T-helper 9 cell (primary cell): ENCODE measurements at places on chromosomes 11 and 22.

GRCh38 chr11:44625759-44626523, 60.5 kb downstream of the CD82 start:
- DNase-seq: no peak

DNA sequence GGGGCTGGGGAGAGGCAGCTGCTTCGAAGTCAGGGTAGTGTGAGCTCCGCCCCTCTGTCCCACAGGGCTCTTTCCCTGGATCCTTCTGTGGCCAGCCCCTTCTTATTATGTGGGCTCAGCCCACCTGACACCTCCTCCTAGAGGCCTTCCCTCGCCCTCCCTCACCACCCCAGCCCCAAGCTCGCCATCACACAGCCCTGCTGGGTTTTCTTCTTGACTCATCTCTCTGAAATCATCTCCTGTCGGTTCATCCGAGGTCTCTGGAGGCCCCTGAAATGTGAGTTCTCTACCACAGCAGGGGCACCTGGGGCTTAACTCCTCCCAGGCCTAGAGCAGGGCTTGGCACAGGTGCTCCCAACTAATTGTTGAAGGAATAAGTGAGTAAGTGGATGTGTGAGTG, 65.2 kb downstream of the CACNA1I start:
- DNase-seq: no peak

DNA sequence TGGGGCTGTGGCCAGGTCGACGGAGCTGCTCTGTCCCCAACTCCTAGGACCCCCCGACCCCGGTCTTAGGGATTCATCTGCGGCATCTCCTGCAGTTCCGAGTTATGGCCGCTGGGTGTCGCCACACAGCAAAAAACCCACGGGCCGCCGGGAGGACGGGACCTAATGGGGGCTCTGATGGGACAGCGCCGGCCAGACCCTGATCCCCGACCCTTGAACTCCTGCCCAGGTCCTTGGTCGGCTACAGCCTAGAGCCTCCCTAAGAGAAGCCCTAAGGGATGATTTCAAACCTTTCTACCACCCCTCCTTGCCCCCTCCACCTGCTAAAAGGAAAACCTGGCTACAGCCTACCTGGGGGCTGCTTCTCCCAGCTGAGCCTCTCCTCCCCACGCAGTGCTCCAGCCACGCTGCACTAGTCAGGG, 30.8 kb upstream of the LRRC10B start:
- peak; percentile 47 for DNase-seq

GRCh38 chr11:19725379-19726079, 12.9 kb downstream of the NAV2 start:
- DNase-seq: no peak

DNA sequence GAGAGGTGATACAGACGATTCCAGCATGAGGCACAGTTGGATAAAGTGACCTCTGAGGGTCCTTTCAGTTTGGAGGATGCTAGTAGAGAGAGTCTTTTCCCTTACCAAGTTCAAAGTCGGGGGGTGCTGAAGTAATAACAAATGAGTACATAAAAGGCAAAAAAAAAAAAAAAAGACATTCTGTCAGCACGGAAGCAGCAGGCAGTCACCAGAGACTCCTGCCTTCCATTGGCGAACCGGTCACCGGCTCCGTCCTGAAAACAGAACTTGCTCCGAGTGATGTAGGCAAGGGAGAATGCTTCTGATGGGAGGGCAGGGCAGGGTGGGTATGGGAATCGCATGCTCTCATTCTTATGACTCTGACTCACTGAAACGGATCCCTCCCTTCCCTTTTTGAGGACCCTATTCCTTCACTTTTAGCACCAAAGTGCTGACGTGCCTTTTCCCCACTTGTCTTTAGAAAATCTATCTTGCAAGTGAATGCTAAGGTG, 65.9 kb downstream of the PRR5L start:
- no peak for DNase-seq

- DNase-seq: no peak
Measured at GRCh38 chr11:111538407-111539114, 2.0 kb upstream of the LAYN start.

GRCh38 chr11:12687216-12687623, 13.0 kb downstream of the TEAD1 start:
- no peak for DNase-seq

GRCh38 chr11:34893416-34893815, 22.8 kb downstream of the APIP start:
- no peak for DNase-seq

GRCh38 chr11:134505125-134505524, 93.1 kb upstream of the B3GAT1 start:
- DNase-seq: no peak

DNA sequence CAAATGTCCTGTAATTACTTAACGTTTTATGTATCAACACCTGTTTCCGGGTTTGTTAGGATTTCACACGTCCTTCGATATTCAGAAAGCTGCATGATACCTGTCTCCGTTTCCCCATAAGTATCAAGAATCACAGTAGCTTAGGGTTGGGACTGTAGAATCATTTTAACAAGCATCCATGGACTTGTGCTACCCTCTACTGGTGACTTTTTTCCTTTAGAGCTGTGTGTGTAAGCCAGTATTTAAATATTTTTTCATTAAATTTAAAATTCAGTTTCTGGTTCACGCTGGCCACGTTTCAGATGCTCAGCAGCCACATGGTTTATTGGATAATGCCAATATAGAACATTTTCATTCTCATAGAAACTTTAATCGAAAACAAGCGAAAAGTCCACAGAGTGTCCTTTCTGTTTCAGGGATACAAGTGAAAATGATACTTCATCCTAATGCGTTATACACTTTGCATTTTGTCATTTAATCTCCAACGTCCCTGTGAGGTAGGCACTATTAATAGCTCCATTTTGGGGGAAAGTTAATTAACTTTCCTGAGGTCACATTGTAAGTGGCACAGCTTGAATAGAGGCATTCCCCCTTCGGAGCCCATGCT, 61.5 kb upstream of the SLC25A18 start:
- peak; percentile 1 for DNase-seq

GRCh38 chr22:30326255-30326705, 461 bp downstream of the TBC1D10A start:
- peak; percentile 23 for DNase-seq

GRCh38 chr22:31544481-31545480, 48.4 kb downstream of the SFI1 start:
- DNase-seq: no peak

DNA sequence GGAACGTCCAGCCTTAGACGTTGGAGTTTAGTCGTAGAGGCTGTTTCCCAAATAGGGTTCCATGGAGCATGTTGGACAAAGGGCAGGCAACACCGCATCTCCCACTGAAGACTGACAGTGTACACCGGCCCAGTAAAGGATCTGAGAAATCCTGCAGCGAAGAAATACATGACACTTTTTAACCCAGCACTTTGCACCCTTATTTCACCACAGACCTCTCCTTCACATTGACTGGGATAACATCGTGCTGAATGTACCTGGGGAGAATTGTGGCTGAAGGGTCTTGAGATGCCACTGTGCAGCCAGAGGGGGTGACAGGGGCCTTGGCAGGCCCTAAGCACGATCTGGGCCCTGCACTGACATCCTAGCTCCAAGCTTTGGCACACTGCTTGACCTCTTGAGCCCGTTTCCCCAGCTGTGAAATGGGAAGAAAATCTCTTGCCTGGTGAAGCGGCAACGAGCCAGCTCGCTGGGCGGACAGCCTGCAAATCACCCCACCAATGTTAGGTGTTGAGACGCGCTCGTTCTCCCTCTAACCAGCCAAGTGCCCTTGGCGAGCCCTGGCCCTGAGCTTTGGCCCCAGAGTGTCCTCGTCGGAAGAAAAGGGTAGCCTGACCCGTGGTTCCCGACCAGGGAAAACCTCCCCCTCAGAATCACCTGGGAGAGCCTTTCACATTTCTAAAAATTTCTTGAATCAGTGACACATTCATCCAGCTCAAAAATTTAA, 13.4 kb downstream of the CD5 start:
- no peak for DNase-seq

DNA sequence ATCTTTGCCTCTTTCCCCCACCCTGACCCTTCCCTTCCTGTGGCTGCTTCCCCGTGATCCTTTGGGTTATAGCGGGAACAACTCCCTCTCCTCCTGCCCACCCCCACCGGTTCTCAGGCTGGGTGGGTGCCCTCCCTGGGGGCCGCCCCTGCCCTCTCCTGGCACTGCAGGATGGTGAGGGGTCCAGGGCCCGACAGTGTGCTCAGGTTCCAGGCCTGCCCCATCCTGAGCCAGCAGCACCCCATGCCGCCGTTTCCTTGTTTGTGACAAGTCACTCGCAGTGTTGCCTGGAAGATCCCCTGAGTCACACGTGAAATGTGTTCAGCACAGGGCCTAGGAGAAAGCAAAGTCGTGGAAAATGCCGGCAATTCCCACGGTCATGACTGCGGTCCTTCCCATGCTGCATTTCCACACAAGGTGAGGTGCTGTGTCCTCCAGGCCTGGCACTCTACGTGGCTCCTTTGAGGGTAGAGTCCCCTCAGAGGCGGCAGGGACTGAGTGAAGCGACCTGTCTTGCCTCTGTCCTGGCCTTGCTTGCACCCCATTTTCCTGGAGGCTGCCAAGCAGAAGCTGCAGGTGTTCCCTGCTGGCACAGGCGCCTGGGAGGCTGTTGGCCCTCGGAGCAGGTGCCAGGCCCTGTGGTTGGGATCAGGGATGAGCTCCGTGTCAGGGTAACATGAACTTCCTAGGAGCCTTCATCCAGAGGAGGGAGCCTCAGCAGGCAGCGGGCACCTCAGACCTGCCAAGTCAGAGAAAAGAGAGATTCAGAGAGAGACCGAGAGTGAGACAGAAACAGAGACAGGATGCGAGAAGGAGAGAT, 80.5 kb upstream of the LINC01488 start:
- no peak for DNase-seq

GRCh38 chr11:4178813-4179662, 84.4 kb downstream of the RRM1 start:
- no peak for DNase-seq

- no peak for DNase-seq
Measured at GRCh38 chr11:61121192-61121831, 19.0 kb downstream of the CD5 start.

- no peak for DNase-seq
Measured at GRCh38 chr11:14894657-14895598, 2.9 kb upstream of the CYP2R1 start.

- DNase-seq: no peak
Measured at GRCh38 chr11:123671534-123671933, 17.1 kb upstream of the SCN3B start.

- no peak for DNase-seq
Measured at GRCh38 chr11:62452261-62452660, 33.4 kb downstream of the SCGB1A1 start.

DNA sequence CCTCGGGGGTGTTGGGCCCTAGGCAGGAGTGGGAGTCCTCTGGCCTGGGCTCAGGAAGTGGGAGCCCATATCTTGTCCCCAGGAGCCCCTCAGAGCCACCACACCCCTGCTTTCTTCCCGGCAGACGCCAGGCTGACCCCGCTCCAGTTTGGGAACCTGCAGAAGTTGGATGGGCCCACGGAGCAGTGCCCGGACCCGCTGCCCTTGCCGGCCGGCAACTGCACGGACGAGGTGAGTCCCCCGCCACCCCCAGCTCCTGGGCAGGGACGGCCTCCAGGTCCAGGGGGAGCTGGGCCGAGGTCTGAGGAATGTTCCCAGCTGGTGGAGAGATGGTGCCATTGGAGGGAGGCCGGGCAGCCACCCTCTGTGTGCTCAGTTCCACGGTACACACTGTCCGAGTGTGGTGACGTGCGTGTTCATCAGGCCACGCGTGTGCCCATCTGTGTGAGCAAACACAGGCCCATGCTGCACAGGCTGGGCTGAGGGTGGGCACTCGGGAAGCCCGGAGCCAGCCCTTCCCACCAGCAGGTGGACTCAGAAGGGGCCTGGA, 4.8 kb downstream of the MUC5B start:
- no peak for DNase-seq

DNA sequence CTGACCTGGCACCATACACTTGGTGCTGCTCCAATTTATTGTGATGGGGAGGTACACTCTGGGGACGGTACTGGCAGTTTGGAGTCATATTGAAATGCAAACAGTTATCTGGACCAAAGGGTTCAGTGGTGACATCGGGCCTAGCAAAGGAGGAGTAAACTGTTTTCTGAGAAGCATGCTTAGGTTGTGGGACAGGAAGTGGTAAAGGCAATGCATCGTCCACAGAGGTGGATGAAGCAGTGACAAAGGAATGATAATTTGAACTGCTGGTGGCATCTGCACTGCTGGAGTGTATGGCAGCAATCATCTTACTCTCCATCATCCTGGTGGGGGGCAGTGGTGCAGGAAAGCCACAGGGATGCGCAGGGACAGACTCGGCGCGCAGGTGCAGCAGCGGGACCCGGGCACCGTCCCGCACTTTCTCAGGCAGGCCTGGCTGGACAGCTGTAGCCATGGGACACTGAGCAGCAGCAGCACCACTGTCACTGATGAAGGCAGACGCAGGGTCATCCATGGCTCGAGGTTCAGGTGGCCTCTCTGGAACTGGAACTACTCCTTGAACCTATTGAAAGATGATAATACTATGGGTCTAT, 28.0 kb upstream of the TP53AIP1 start:
- DNase-seq: no peak
